ENCODE measurements at places on chromosomes 13 and 19.
A peak's percentile ranks its signal among the peaks of the same experiment; 100 is the strongest.

GRCh38 chr13:105602956-105603670 is 932.3 kb downstream of the EFNB2 start:
- DNase-seq, result no peak

DNA sequence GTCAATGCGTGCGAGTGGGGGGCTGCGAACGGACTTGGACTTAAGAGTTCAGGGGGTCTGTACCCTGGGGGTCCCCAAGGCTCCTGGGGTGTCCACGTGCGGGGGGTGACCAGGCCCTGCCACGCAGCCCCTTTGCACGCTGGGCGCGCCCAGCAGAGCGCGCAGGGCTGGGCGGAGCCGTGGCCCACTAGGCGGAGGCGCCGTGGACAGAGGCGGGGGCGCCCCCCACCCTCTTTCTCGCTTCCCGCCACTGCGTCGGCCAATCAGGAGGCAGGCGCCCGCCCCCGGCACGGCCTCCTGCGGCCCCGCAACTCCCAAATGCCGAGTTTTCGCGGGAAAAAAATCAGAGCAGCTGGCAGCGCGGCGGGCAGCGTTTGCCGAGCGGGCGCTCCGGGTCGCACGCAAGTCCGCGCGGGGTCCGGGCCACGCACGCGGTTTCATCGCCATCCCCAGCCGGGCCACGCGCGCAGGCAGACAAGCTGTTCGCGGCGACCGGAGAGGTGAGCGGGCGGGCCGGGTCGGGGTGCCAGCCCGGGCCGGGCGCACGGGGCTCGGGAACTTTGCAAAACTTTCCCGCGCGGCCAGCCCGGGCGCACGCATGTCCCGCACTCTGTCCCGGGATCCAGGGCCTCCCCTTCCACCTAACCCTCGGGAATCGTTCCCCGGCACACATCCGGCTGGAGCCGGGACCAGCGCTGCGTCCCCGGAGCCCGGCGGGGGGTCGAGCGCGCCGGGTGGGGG is at the start of gene UHRF1:
Gene UHRF1, plus strand, starts transcription at position 346 of the 741 bp plus-strand sequence. CDS start 1,385 bp downstream, outside the sequence.
- peak; percentile 75 for DNase-seq

DNA sequence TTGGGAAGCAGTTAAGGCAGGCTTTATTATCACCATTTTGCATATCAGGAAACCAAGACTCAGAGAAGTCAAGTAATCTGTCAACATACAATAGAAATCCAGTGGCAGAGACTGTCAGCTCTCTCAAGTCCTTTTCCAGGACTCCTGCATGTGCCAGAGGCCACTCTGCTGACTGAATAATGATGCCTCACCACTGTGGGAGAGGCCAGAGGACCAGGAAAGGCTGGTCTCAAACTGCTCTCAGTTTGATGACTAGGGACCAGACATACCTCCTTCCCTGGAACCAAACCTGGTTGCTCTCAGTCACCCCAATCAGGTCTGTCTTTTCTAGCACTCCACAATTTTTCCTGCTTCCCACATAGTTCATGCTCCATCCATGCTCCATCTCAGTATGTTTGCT is 8.0 kb downstream of the RNASEH2B start:
- no peak for DNase-seq

GRCh38 chr13:27639186-27639585 is 17.5 kb downstream of the POLR1D start:
- no peak for DNase-seq

DNA sequence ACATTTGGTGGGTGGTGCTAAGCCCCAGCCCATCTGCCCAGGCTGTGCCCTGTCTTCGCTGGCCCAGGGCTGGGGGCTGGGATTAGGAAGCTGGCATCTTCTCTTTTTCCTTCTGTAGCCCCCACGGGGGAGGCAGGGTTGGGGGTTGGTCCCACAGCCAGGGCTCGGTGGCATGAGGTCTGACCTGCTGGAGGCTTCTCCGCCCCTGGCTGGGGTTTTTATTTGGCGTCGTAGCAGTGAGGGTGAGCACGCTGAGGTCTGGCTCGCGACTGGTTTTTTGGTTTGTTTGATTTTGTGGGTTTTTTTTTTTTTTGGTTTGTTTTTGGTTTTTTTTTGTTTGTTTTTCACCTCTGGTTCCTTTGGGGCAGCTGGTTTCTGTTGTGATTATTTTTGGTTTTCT is 14.7 kb downstream of the ZNF574 start:
- no peak for DNase-seq

GRCh38 chr13:111021270-111021669 is 93.8 kb upstream of the ARHGEF7 start:
- no peak for DNase-seq

DNA sequence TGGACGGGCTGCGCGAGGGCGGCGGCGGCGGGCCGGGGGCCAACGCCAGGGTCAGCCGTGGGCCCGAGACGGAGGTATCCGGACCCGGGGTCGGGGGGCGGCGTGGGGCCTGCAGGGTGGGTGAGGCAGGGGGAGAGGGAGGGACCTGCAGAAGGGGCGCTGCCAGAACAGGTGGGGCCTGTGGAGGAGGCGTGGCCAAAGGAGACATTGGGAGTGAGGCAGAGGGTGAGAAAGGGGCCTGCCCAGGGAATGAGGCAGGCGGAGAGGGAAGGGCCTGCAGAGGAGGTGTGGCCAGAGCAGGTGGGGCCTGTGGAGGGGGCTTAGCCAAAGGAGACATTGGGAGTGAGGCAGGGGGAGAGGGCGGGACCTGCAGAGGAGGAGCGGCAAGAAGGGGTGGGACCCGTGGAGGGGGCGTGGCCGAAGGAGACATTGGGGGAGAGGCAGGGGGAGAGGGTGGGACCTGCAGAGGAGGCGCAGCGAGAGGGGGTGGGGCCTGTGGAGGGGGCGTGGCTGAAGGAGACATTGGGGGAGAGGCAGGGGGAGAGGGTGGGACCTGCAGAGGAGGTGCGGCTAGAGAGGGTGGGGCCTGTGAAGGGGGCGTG is 4.2 kb downstream of the PRR36 start:
- peak; percentile 49 for DNase-seq

DNA sequence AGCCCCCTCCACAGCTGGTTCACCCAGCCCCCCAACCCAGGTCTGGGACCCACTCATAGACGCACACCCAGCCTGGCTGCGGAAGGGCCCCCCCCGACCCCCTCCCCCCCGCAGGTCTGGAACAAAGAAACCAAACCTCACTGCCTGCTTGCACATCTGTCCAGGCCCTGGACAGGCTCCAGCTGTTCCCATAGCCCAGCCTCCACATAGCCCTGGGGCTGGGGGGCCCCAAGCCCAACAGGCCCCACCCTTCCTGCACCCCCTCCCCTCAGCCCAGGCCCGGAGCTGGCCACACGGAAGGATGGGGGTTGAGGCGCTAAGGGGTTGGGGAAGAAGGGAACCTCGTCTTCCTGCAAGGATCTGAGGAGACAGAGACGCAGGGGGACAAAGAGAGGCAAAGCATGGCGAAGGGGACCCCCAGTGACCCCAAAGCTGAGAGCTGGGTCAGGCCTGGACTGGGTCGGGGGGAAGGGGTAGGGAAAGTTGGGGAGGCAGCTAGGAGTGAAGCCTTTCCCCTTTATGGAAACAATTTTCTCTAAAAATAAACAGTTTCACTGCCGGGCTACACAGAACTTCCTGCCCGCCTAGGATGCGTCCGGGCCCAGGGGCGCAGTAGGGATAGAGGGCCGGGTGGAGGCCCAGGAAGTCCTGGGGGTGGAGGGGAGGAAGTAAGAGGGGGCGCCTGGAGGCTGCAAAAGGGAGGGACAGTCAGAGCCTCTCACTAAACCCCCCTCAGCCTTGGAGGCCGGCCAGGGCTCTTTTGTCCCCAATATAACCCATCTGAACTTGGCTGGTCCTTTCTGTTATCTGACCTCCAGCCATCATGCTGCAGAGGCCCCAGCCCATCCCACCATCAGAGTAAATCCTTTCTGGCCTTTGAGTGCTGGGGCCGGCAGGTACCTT is 2.4 kb downstream of the KANK2 start:
- DNase-seq, result no peak

- no peak for DNase-seq
These were observed 200.3 kb downstream of the DIAPH3 start for GRCh38 chr13:59963383-59963782.

DNA sequence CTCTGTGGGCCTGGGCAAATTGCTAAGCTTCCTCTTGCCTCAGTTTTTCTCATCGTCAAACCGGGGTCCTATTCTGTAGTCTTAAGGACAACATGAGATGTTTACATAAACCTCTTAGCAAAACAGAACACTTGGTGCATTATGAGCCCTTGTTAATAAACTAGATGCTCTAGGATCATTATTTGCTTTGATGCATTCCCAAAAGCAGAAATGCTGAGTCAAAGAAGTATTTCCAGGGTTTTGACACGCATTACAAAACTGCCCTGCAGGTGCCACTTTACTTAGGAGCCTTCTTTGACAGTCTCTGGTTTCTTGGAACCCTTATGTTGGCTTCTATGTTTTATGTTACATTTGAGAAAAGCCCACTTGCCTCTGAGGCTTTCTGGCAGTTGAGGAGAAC is 12.1 kb downstream of the AKAP11 start:
- DNase-seq, result no peak

GRCh38 chr13:112116187-112116950 is 49.4 kb downstream of the SOX1 start:
- DNase-seq, result no peak

DNA sequence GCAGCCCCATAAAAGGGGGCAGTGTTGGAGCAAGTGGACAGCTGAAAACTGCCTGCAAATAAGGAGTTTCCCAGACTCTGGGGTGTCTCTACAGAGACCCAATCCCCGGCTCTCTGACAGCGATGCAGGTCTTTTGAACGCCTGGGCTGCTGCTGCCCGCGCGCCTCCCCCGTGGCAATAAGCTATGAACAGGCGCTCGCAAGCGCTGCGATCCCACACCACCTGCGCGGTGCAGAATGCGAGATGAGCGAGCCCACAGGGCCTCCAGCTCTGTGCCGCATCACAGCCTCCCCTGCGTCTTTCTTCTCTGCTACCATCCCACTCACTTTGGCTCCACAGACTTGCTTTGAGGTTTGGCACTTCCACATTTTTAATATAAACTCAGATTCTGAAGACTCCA is 62.3 kb downstream of the KCTD15 start:
- no peak for DNase-seq

- no peak for DNase-seq
These were observed 14.9 kb downstream of the ARHGAP33 start for GRCh38 chr19:35789978-35790944.

DNA sequence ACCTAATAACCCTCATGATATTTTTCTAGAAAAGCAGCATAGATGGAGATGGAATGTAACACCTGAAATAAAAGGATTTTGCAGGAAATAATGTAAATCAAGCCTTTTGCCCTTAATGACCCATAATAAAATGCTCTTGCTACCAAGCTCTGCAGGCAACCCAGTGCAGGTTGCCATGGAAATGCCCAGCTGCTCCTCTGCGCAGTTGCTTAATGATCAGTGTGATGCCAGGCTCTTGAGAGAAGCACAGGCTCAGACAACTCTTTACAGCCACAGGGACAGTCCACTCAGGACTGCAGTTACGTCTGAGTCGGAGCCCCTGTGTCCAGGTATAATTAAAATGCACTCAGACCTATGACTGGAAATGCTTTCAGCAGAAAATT is 165.5 kb downstream of the LACC1 start:
- DNase-seq, result no peak

DNA sequence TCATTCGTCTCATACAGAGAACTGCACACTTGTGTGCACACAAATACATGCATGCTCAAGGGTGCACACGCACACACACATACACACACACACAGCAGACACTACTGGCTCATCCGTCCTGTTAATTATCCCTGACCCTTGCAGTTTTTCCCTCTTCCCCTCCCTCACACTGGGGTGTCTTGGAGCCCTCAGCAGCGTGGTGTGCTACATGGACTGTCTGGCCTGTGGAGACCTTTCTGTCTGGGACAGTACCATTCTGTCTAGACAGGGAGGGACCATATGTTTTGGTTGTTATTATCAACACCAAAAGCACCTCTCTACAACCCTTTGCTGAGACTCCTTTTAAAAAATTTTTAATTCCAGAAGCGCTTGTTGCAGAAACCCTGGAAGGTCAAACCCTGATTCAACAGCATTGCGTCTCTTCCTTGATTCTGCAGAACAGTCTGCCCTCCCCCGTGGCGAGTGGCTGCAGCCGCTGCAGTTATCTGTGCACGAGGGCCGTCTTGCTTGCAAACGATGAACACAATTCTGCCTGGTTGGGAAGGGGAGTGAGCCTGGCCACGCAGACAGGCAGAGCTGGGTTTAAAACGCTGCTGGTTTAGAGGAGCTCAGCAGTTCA is 374.0 kb downstream of the IRS2 start:
- DNase-seq, result no peak

- no peak for DNase-seq
These were observed 5.7 kb downstream of the DHPS start for GRCh38 chr19:12675940-12676339.

GRCh38 chr13:99721606-99722337 is 220.5 kb downstream of the TM9SF2 start:
- no peak for DNase-seq

GRCh38 chr13:113327391-113327765 is 30.3 kb downstream of the LAMP1 start:
- no peak for DNase-seq

- peak; percentile 52 for DNase-seq
These were observed 43.2 kb downstream of the SUGT1 start for GRCh38 chr13:52695856-52696255.

- no peak for DNase-seq
These were observed 7.5 kb upstream of the ILF3 start for GRCh38 chr19:10646456-10647159.

GRCh38 chr19:49560358-49560900 is 19.9 kb downstream of the NOSIP start:
- DNase-seq, result no peak

- DNase-seq, result no peak
These were observed 60.5 kb downstream of the WDR87 start for GRCh38 chr19:37845932-37846331.
